PC-3 (cell line): ENCODE measurements at places on chromosomes 6 and 20. TPM values are rescaled to one million over a fixed set of nuclear protein-coding genes. Genes with fewer than 3 reads are reported as not detected.

DNA sequence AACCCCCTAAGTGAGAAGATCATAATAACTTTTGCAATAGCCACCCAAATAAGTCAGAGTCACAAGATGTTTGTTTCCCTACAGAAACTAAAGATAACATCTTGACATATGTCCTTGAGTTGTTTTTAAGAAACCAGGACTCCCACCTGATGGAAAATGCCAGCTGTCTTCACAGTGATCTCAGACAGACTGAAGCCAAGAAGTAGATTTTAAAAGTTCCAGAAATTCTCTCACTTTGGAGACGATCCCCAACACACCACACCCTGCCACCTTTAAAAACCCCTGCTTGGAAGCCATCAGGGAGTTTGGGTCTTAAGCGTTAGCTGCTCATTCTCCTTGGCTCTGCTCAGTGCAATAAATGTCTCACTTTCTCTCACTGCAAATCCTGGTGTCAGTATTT is 63.0 kb downstream of the GPR6 start:
- no peak for DNase-seq

- no peak for DNase-seq
Measured at GRCh38 chr6:48597951-48598350, 487.0 kb upstream of the PTCHD4 start.

- no peak for DNase-seq
Measured at GRCh38 chr6:100593522-100593921, 128.8 kb upstream of the SIM1 start.

DNA sequence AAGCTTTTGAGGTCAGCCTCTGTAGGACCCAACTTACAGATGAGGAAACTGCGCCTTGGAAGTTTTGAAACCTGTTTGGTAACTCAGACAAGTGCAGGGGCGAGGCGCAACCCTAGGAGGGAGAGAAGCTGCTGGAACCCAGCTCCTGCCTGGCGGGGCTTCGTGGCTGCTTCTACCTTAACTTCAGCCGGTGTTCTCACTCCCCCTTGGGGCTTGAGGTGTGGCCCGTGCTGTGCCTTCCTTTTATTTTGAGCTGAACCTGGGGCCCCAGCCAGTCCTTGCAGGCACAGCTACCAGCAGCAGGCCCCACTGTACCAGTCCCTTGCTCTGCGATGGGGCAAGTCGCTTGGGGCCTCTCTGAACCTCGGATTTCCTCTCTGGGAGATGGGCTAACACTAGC is 12.0 kb downstream of the RBM38 start:
- DNase-seq: no peak

- DNase-seq: peak; percentile 92
Measured at GRCh38 chr6:108689272-108690161, 128.8 kb downstream of the FOXO3 start.

GRCh38 chr20:45230631-45231030 is 9.5 kb downstream of the SEMG2 start:
- DNase-seq: no peak

- peak; percentile 19 for DNase-seq
Measured at GRCh38 chr6:125511809-125512396, 210.1 kb upstream of the HDDC2 start.

- DNase-seq: peak; percentile 5
Measured at GRCh38 chr6:148934539-148934938, 187.7 kb downstream of the UST start.

DNA sequence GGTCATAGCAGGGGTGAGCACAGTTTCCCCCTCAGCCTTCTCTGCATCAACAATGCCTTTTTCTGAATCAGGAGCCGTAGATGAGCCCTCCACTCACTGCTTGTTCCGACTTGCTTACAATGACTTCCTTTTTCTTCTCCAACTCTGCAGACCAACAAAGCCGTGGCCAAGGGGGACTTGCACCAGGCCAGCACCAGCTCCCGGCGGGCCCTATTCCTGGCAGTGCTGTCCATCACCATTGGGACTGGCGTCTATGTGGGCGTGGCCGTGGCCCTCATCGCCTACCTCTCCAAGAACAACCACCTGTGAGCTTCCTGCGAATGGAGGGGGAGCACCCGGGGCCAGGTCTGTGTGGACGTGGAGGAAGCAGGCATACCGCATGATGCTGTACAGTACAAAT is 195.8 kb downstream of the SYNDIG1 start:
- no peak for DNase-seq

DNA sequence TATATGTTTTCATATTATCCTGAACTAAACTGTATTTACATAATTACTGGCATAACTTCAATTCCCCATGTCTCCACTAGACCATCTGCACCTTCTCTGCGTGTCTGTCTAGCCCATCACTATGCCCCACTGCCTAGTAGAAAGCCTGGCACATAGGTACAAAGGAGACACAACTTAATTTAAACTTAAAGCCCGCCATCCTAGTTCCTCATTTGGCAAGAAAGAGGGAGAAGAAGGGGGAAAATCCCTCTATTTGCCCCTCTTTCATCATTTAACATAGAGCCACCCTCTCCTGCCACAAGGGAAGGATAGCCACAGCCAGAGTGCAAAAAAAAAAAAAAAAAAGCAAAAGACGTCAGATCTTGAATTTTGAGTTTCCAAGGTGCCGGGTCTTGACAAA is 1.8 kb downstream of the PKIG start:
- no peak for DNase-seq

DNA sequence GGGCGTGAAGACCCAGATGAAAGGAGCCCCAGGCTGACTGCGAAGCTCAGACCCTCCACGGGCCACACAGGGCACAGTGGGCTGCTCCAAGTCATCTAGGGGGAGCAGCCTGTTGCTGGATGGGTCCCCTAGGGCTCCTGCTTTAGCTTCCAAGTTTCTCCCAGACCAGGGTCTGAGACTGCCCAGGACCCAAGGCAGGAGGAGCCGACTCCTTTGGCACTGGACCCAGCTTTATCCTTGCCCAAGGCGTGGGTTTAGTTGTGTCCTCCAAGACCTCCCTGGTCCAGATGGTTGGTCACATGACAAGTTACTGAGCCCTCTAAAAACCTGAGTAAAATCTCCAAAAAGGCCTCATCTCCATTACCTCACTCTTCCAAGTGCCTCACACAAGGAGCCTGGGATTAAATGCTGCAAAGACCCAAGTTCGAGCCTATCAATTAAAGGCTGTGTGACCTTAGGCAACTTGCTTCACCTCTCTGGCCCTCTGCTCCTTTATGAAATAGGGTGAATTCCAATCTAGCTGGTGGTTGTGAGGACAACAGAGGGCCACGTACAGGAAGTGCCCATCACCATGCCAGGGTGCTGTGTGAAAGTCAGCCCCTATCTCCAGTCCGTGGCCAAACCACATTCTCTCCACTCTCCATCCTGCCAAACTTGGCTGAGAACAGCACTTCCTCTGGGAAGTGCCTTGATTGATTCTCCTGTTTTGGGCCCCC is 2.5 kb downstream of the NECAB3 start:
- DNase-seq: no peak

Gene FOXF2
- total RNA-seq: not detected in 2 replicates

Gene NNAT
- not detected in 2 replicates for total RNA-seq
